ENCODE measurements at places on chromosomes 2 and 18.

GRCh38 chr2:130966775-130967490 is 126.3 kb downstream of the FAM168B start:
- no peak for DNase-seq

DNA sequence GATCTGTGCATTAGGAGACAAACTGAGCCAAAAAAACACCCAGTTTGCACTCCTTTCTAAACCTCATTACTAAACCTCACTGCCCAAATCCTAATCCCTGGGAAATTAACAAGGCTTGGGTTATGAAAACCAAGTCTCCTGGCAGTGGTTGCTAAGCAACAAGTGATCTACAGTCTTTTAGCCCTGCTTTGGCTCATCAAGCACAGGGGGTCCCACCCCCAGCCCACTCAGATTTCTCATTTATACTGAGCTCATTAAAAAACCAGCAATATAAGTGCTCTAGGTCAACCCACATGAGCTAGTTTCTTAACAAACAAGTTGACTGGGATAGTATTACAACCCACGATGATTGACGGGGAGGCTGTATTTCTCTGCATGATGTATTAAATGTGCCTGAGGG is 18.4 kb downstream of the DNER start:
- DNase-seq = peak; percentile 11

DNA sequence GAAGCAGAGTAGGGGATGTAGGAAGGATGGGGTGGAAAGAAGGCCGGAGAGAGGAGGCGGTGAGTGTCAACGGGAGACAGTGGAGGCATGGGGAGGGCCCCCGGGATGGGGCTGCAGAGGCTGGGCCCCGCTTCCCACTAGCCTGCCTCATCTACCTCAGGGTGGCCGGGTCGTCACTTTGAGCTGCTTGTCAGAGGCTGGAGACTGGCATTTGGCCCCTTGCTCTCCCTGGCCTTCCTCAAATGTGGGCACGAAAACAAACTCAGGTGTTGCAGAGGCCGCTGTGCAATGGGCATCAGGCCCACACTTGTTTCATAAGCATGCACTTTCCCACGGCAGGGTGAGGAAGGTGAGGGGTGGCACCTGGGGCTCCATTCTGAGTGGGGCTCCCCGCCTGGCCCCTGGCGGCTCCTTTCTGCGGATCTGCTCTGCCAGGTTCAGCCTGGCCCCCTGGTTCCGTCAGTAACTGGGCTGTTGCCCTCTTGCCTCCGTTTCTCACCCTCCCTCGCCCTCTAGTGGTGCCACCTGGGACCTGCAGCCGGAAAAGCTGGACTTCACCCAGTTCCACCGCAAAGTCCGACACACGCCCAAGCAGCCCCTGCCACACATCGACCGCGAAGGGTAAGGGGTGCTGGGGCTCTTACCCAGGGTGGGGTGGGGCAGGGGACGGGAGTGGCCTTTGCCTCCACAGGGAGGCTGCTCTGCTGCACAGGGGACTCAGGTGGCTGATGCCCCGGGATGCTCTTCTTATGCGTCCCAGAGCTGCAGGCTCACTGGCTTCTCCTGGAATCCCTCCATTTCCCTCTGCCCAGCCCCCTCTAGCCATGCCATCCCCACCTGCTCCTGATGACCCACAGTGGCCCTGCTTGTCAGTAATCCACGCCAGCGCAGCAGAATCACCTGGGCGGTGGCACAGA is 125.4 kb downstream of the CTIF start:
- DNase-seq = peak; percentile 51

- no peak for DNase-seq
These were observed 63.3 kb upstream of the WDSUB1 start for GRCh38 chr2:159349674-159350299.

DNA sequence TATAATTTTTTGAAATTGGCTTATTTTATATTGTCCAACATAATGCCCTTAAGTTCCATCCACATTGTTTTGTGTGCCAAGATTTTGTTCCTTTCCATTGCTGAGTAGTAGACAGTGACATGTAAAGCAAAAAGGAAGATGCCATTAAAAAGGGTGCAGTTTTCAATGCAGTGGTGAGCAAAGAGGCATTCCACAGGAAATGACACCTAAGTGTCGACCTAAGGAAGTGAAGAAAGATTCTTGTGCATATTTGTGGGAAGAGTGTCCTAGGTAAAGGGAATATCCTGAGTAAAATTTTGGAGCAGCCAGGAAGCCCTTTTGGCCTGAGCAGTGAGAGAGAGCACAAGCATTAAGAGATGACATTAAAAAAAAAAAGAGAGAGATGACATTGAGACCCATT is 1099.9 kb downstream of the DPP10 start:
- no peak for DNase-seq

DNA sequence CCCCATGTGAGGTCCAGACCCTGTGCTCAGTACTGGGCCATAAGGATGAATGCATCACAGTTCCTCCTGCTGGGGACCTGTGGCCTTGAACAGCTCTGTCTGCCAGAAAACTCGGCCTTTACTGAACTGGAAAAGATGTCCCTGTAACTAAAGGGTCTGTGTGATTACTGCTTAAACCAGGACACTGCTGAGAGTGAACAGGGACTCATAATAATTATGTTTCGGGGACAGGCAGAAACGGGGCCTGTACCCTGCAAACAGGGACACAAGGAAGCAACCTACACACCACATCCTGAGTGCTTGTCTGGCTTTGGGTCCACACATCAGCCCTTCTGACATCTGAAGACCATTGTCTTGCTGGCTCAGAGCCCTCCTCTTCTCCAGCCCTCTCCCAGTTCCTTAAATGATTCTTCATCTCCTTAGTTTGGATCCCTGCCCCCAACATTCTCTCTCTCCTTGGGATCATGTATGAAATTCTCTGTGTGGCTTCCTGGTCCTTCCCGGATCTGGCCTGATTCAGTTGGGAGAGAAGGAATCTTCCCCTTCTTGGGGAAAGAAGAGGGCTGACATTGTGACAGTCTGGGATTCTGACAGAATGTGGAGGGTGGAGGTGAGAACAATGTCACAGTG is 248.0 kb downstream of the MYCN start:
- DNase-seq = no peak

DNA sequence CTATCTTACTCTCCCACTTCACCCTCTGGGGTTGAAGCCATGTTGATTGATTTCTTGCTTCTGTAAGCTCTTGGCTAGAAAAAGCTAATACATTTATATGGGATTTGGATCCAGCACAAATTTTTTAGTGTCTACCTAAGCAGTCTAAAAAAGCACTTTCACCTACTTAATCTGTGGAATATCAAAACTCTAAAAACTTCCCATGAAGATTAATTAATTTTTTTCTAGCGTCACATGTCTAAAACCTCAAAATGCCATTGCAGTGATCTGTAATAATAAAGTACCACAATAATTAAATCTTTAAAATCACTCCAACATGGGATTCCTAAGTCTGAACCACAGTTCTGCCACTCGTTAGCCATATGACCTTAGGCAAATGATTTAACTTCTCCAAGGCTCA is 180.1 kb downstream of the EN1 start:
- DNase-seq = no peak

- DNase-seq = peak; percentile 11
These were observed 40.8 kb downstream of the GTF3C3 start for GRCh38 chr2:196758474-196759377.

DNA sequence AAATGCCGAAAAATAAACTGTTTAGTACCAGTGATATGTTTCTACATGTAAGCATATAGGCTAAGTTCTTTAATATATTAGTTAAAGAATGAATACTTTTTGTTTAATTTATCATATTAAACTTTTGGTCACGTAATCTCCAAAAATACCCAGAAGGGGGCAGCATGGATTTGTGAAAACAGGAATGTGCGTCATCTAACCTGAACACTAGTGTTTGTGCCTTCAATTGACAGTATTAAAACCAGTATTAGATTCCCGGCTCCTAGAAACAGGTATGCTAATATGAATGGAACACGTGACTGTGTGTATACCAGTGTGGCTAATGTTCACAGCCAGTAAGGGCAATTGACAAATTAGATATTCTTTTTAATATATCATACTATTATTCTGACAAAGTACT is 51.8 kb downstream of the WDR7 start:
- DNase-seq = peak; percentile 32

DNA sequence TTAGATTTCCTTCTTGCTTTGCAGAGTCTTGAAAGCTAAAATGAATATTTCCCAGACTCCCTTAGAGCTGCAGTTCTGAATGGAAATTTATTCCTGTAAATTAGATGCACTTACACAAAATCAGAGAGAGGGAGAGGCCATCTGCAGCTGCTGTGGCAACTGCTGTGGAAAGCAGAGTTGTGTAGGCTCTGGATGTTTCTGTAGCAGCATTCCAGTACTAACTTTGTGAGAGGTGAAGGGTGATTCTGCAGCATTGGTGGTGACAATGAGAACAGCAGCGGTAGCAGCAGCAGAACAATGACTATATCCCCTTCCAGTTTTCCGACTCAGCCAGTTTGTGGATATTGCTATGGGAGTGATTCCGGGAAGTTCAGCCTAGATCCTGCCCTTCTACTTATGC is 433.0 kb upstream of the REG3G start:
- no peak for DNase-seq

- DNase-seq = no peak
These were observed 7.4 kb upstream of the SLC16A14 start for GRCh38 chr2:230075988-230076631.

- DNase-seq = peak; percentile 72
These were observed 68.6 kb downstream of the ZBTB7C start for GRCh38 chr18:48340560-48340959.

DNA sequence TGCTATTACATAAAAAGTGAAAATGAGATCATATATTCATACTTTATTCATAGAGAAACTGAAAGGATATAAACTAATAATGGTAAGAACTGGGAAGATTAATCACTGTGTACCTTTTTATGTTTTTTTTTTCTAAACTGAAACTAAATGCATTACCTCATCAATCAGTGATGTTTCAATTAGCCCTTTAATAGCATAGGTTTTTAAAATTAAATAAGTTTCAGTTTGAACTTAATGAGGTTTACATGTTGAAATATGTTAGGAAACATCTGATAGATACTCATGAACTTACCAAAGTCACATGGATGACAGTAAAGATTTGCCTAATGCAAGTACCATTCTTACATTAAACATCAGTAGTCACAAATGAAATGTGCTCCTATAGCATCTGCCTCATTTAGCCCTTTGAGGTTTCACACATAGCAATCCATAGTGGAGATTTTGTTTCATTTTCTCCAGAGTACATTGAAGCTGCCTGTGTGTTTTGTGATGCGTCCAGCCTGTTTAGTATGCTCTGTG is 8.9 kb downstream of the MAPRE2 start:
- no peak for DNase-seq

- DNase-seq = peak; percentile 30
These were observed 516.9 kb downstream of the PIK3C3 start for GRCh38 chr18:42471885-42472284.

DNA sequence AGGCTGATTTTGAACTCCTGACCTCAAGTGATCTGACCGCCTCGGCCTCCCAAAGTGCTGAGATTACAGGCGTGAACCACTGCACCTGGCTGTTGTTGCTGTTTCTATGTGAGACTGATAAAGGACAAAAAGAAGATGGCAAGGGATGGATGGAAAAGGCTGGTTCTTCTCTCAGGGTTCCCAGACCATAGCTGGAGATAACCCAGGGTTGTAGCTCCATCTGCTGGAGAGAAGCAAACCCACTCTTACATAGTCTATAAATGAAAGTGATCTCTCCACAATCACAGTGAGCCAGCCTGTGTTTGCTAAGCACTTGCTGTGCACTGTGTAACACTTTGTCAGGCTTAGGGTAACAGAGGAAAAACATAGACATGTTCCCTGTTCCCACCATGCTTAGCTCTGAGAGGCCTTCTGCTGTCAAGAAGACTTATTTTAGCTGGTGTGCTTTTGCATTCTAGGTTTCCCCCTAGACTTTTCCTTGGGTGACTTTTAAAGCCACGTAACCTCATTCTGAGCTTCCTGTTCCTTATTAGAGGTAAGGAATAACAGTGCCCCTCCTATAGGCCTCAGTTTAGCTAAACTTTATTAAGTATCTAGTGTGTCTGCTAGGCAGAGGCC is 49.7 kb downstream of the LIMS1 start:
- peak; percentile 85 for DNase-seq

DNA sequence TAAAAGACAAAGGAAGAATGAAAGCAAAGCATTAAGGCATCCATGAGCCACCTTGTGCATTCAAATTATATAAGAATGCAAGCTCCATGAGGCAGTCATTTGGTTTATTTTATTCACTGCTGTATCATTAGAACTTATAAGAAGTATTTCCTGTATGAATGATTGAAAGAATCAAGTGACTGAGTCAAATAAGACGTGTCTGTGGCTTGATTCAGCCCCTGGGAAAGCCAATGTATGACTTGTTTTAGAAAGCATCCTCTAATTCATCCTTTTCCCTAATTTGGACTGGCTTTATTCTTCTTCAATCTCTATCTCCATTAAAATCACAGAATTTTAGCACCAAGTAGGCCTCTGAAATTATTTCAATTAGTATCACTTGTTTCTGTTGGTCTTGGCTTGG is 461.1 kb downstream of the LPIN1 start:
- no peak for DNase-seq

- DNase-seq = no peak
These were observed 397.8 kb downstream of the NBAS start for GRCh38 chr2:15163326-15163725.

- DNase-seq = no peak
These were observed 54.6 kb upstream of the SPTBN1 start for GRCh38 chr2:54401554-54401953.

DNA sequence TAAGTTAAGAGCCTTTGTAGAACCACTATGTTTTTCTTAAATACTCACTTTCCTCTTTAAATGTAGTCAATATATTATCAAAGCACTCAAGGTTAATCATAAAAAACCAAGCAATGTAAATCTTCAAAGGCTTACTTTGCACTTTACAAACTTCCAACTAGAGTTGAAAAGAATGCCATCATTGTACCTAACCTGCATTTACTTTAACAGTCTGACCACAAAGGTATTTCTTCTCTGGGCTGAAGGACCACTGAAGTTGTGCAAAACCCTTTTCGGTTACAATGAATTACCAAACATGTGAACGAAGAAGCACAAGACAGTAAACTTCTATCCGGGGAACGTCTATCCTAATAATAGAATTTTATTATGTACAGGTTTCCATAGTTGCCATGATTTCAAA is 3.0 kb downstream of the HNRNPLL start:
- no peak for DNase-seq

- DNase-seq = no peak
These were observed 4.1 kb upstream of the PTPN18 start for GRCh38 chr2:130351711-130352110.

- no peak for DNase-seq
These were observed 23.4 kb upstream of the PAX3 start for GRCh38 chr2:222322236-222322635.

DNA sequence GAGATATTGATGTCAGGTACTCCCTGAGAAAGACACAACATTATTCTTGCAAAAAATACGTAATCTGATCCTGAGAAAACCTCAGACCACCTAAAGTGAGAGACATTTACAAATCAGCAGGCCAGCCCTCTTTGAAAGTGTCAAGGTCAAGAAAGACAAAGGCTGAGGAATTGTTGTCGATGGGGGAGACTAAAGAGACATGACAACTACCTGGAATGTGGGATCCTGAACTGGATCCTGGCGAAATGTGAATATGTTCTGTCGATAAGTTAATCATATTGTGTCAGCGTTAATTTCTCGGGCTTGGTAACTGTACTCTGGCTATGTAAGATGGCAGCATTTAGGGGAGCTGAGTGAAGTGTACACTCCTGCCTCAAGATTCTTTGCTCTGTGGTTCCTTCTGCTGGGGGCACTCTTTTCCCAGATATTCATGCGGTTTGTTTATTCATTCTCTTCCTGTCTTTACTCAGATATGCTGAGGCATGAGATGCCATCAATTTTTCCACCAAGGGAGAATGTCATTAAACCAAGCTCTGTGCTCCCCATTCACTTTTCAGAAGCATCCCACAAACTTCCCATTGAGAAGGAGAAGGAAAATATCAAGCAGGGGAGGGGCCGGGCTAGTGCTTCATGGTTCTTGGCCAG is 154.9 kb downstream of the CAPN13 start:
- no peak for DNase-seq
